ENCODE measurements at places on chromosomes 12 and 14.

DNA sequence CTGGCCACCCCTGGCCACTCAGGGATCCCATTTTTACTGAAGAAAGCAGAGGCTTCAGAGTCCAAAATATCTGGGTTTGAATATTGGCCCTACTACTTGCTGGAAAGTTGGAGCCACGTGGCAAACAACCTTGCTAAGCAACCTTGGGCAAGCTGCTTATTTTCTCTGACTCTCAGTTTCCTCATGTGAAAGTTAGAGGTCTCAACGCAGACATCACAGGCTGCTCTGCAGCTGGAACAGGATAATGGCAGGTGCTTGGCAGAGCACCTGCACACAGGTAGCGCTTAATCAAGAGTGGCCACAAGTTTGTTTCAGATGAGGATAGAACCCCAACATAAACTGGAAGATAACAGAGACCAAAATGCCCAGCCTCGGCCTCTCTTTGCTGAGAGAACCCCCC lies 28.1 kb upstream of the CCND2 start:
- DNase-seq = no peak

GRCh38 chr12:112900298-112901145 lies 6.2 kb upstream of the OAS1 start:
- DNase-seq = peak; percentile 41

- no peak for DNase-seq
Observed at GRCh38 chr14:92392711-92393110, 69.7 kb downstream of the SLC24A4 start.

DNA sequence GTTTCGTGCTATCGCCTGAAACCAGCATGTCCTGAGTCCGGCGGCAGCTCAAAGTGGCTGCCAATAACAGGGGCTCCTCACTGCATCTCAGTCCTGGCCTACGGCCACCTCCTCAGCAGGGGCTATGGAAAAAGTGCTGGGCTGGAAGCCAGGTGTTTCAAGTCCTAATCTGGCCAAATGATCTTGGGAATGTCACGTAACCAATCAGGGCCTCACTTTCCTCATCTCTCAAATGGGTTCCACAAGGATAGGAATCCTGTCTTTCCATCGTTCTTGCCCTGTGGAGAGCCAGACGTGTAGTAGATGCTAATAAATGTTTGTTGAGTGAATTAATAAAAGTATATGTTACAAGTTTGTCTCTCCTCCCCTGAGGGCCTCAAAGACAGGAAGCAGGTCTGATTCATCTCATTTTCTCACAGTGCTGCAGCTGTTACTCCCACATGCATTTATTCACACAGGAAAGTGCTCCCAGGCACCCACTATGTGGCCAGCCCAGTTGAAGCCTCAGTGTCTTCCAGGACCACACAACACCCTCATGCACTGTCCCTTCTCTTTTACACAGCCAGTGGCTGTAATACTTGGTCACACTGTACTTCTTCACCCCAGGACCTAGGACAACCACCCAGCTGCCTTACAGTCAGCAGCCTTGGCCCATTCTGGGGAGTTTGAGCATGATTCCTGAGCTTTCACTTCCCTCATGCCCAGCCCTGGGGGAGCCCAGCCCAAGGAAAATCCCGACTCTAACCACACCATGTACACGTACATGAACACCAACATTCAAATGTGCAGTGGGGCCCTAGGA lies 5.0 kb downstream of the CMKLR1 start:
- no peak for DNase-seq

- DNase-seq = no peak
Observed at GRCh38 chr14:33642080-33642479, 308.8 kb downstream of the EGLN3 start.

DNA sequence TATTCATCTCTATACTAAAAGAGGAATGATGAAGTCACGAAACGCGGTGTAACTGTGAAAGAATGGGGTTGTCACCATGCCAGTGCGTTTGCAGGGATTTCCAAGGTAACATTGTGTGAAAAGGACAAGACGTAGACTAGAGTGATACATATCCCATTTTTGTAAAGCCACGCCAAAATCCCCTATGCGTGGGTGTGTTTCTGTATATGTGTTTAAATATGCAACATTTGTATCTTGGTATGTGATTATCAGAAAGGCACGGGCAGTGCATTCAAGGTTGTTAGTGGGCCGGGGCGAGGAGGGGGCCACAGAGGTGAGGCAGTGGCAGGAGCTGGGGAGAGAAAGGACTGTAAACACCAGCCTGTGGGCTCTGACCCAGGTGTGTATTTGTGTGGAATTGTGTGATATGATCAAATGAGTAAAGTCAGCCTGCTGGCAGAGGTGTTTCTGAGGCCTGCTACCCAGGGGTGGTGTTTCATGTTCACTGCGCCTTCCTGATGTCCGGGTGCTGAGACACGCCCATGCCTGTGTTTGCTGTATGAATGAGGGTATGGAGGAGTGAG lies 137.8 kb downstream of the ADGRD1 start:
- no peak for DNase-seq

Measured in GDM1 (cell line).